ENCODE measurements at places on chromosomes 1 and 21.

GRCh38 chr21:34974162-34974981, 74.7 kb downstream of the RUNX1 start:
- no peaks in the 10 kb centered on the region for H3K36me3 ChIP-seq
- H3K4me3 ChIP-seq, result no peak overlapping the region
- no peaks in the 10 kb centered on the region for H3K4me1 ChIP-seq
- no peaks in the 10 kb centered on the region for H3K27me3 ChIP-seq
- DNase-seq, result peak; percentile 75

- H3K36me3 ChIP-seq, result no peaks in the 10 kb centered on the region
- H3K4me1 ChIP-seq, result no peaks in the 10 kb centered on the region
- H3K4me3 ChIP-seq, result no peak overlapping the region
- H3K27ac ChIP-seq, result no peak overlapping the region
Measured at GRCh38 chr1:87599569-87599968, 270.9 kb downstream of the LMO4 start.

GRCh38 chr1:65075123-65075976, 72.7 kb upstream of the AK4 start:
- H3K27me3 ChIP-seq, result no peaks in the 10 kb centered on the region
- no peak overlapping the region for H3K27ac ChIP-seq
- no peak overlapping the region for H3K4me3 ChIP-seq
- no peaks in the 10 kb centered on the region for H3K36me3 ChIP-seq

GRCh38 chr1:156226116-156226538, 13.3 kb downstream of the PMF1 start:
- H3K36me3 ChIP-seq, result peaks cover 49% of the 10 kb centered on the region
- no peaks in the 10 kb centered on the region for H3K27me3 ChIP-seq
- no peak overlapping the region for H3K4me3 ChIP-seq
- no peak for DNase-seq
- H3K4me1 ChIP-seq, result peaks cover 16% of the 10 kb centered on the region
- H3K27ac ChIP-seq, result no peak overlapping the region

DNA sequence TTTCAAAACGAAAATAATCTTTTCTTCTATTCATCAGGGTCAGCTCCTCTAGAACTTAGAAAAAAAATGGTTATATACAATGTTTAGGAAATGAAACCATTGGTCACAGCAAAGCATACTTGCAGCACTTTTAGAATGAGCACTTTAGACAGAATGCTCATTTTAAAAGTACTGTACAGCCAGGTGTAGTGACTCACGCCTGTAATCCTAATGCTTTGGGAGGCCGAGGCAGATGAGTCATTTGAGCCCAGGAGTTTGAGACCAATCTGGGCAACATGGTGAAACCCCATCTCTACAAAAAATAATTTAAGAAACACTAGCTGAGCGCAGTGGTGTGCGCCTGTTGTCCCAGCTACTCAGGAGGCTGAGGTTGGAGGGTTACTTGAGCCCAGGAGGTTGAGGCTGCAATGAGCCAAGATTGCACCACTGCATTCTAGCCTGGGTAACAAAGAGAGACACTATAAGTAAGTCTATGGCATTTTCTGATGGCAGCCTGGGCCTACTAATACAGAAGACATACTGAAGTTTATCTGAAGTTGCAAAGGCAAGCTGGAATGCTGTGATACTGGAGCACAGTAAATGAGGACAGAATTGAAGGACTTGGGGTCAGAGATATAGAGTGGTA, 48.9 kb upstream of the ZNF326 start:
- H3K4me1 ChIP-seq, result peaks cover 5% of the 10 kb centered on the region
- H3K27ac ChIP-seq, result no peak overlapping the region
- H3K36me3 ChIP-seq, result no peaks in the 10 kb centered on the region
- peak; percentile 39 for DNase-seq
- no peaks in the 10 kb centered on the region for H3K27me3 ChIP-seq

- DNase-seq, result no peak
- H3K4me3 ChIP-seq, result no peak overlapping the region
- no peaks in the 10 kb centered on the region for H3K36me3 ChIP-seq
- H3K27me3 ChIP-seq, result peaks cover 6% of the 10 kb centered on the region
- H3K4me1 ChIP-seq, result peaks cover 2% of the 10 kb centered on the region
- no peak overlapping the region for H3K27ac ChIP-seq
Measured at GRCh38 chr1:101995984-101996745, 561 bp downstream of the OLFM3 start.

GRCh38 chr1:156101880-156102279, 12.6 kb upstream of the LMNA start:
- no peak overlapping the region for H3K4me3 ChIP-seq
- peak; percentile 38 for DNase-seq
- H3K27me3 ChIP-seq, result no peaks in the 10 kb centered on the region

GRCh38 chr1:22995774-22996173, 19.9 kb downstream of the TEX46 start:
- H3K27ac ChIP-seq, result no peak overlapping the region
- no peaks in the 10 kb centered on the region for H3K27me3 ChIP-seq
- no peak overlapping the region for H3K4me3 ChIP-seq
- no peaks in the 10 kb centered on the region for H3K4me1 ChIP-seq
- H3K36me3 ChIP-seq, result no peaks in the 10 kb centered on the region

DNA sequence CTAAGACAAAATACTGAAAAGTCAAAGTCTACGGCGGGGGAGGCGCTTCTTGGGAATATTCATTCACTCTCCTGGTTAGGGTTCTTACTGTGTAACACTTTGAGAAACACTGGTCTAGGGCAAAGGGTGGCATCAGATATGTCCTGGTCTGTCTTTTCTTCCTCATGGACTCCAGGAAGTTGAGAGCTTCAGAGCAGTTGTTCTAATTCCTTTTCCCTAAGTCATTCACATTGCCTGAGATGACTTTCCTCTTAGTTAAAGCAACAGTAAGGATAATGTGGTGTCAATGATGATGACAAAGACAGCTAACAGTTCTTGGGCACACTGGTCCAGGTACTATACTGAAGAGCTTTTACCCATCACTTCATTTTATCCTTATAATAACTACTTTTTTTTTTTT, 27.0 kb downstream of the FGGY start:
- H3K4me3 ChIP-seq, result no peak overlapping the region
- peaks cover 8% of the 10 kb centered on the region for H3K36me3 ChIP-seq
- H3K27ac ChIP-seq, result no peak overlapping the region
- no peak for DNase-seq
- no peaks in the 10 kb centered on the region for H3K27me3 ChIP-seq
- no peaks in the 10 kb centered on the region for H3K4me1 ChIP-seq

DNA sequence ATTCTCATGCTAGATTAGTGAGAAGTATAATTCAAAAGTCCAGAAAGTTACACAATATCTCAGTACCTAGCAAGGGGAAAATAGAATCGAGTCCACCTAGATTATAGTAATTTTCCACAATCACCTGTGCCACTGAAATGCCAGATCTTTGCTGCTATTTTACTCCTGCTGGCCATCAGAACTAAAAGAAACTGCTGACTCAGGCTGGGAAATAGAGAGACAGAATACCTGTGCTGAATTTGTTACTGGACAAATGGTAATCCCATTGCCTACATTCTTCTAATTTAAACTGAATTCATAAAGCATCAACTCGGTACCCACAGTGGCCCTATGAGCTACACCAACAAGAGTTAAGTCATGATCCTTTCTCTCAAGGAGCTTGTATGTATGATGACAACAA, 55.0 kb downstream of the USH2A start:
- H3K4me1 ChIP-seq, result no peaks in the 10 kb centered on the region
- H3K4me3 ChIP-seq, result no peak overlapping the region
- H3K27ac ChIP-seq, result no peak overlapping the region
- no peaks in the 10 kb centered on the region for H3K36me3 ChIP-seq

GRCh38 chr1:103191327-103191726, 83.0 kb upstream of the COL11A1 start:
- no peaks in the 10 kb centered on the region for H3K36me3 ChIP-seq
- no peak overlapping the region for H3K4me3 ChIP-seq
- H3K27me3 ChIP-seq, result no peaks in the 10 kb centered on the region
- H3K4me1 ChIP-seq, result no peaks in the 10 kb centered on the region
- peak overlapping the region; percentile 26 for H3K27ac ChIP-seq

DNA sequence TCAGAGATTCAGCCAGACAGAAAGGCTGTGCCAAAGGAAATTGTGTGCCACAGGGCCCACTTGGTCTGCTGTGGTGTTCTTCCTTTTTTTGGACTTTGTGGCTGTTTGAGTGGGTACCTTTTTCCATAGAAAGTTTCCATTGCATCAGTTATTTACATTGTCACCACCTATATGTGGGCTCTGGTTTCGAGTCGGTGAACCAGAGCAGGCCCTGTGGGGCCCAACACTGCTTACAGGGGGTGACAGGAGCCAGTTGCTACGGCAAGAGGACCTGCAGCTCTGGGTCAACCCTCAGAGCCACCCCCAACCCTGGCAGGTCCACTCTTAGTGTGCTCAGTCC, 157.0 kb upstream of the EDN2 start:
- DNase-seq, result no peak
- no peak overlapping the region for H3K4me3 ChIP-seq
- peaks cover 15% of the 10 kb centered on the region for H3K4me1 ChIP-seq
- H3K27ac ChIP-seq, result no peak overlapping the region
- no peaks in the 10 kb centered on the region for H3K27me3 ChIP-seq
- no peaks in the 10 kb centered on the region for H3K36me3 ChIP-seq

DNA sequence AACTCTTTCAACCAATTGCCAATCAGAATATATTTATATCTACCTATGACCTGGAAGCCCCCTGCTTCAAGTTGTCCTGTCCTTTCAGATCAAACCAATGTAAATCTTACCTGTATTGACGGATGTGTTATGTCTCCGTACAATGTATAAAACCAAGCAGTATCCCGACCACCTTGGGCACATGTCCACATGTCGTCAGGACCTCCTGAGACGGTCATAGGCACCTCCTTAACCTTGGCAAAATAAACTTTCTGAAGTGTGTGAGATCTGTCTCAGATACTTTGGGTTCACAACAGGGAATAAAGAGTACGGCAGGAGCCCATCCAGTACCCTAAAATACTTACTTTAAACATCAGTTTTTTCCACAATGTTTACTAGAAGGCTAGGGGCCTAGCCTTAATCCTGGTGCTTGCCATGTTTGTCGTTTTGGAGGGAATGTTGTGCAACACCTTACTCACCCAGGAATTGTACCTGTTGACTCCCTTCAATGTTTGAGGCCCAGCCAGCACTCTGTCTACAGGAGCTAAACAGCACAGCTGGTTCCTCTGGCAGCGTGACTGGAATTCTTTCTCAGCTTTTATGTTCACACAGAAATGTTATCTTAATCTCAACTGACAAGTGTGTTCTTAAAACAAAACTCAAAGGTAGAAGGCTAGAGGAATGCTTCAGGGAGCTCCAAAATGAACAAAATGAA, 90.8 kb upstream of the USP25 start:
- H3K27ac ChIP-seq, result no peak overlapping the region
- no peaks in the 10 kb centered on the region for H3K4me1 ChIP-seq
- H3K36me3 ChIP-seq, result no peaks in the 10 kb centered on the region
- H3K4me3 ChIP-seq, result no peak overlapping the region
- DNase-seq, result no peak

GRCh38 chr1:24536391-24536840, 19.5 kb upstream of the NCMAP start:
- H3K4me3 ChIP-seq, result no peak overlapping the region
- peak; percentile 90 for DNase-seq
- H3K4me1 ChIP-seq, result peaks cover 11% of the 10 kb centered on the region
- peak overlapping the region; percentile 12 for H3K27ac ChIP-seq
- no peaks in the 10 kb centered on the region for H3K27me3 ChIP-seq

GRCh38 chr21:42688841-42689371, 35.5 kb downstream of the PDE9A start:
- H3K36me3 ChIP-seq, result no peaks in the 10 kb centered on the region
- peaks cover 7% of the 10 kb centered on the region for H3K4me1 ChIP-seq
- DNase-seq, result no peak
- H3K4me3 ChIP-seq, result no peak overlapping the region
- no peak overlapping the region for H3K27ac ChIP-seq

- H3K36me3 ChIP-seq, result peaks cover 2% of the 10 kb centered on the region
- peaks cover 3% of the 10 kb centered on the region for H3K4me1 ChIP-seq
- H3K27ac ChIP-seq, result no peak overlapping the region
- H3K27me3 ChIP-seq, result no peaks in the 10 kb centered on the region
- DNase-seq, result peak; percentile 31
- no peak overlapping the region for H3K4me3 ChIP-seq
Measured at GRCh38 chr1:172041742-172042141, 200.4 kb downstream of the DNM3 start.

DNA sequence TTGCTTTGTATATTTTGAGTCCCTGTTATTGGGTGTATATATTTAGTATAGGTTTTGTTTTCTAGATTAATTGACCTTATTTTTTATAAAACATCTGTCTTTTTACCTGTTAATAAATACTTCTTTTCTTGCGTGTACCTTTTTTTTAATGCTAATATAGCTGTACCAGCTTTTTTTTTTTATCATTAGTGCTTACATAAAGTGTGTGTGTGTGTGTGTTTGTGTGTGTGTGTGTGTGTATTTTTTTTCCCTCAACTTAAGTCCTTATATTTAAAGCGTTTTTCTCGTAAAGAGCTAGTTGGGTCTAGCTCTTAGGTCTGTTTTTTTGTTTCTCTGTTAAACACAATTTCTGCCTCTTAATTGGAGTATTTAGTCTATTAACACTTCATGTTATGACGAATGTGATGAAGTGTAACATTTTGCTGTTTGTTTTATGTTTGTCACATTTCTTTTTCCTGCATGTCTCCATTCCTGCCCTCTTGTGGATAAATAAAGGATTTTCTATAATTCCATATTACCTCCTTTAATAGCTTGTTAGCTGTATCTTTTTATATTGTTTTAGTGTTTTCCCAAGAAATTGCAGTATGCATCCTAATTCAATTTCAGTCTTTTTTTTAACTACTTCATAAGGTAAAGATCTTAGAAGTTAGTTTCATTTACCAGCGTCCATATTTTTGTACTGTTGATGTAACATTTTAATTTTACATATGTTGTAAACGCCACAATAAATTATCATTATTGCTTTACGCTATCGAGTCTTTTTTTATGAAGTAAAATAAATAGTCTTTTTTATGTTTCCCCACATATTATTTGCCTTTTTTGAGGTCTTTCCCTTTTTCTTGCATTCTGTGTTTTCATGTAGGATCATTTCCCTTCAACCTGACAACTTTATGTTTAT, 4.3 kb downstream of the PRMT2 start:
- peak; percentile 44 for DNase-seq
- peaks cover 10% of the 10 kb centered on the region for H3K4me1 ChIP-seq
- H3K36me3 ChIP-seq, result peaks cover 68% of the 10 kb centered on the region
- no peak overlapping the region for H3K4me3 ChIP-seq

DNA sequence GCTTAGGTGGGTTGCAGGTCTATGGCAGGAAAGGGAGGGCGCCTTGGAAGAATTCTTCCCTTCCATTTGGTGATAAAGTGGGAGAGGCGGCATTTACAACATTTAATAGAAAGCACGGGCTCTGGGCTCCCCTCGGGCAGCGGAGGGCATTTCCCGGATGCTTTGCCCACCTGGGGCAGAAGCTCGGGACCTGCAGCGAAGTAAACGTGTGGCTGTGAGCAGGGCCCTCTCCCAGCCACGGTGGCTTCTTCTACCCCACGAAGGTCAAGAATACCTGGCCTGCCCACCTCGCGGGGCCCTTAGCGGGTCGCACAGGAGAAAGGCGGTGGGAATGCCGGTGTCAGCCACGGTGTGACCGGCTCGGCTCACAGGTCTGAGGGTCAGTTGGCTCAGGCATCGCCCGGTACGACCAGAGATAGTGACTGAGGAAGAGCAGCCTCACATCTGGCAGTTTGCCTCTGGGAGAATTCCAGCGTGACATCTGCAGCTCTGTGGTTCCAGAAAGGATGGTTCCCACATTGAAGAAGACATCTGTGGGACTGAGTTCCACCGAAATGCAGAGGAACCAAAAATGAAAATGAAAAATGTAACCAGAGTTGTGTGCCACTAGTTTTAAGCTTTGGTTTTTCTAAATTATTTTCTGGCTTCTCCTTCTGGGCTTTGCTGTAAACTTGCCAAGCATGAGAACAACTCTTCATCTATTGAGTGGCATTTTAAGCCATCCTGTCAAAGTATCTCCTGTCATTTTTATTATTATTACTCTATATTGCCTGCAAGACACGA, 720 bp upstream of the F3 start:
- peaks cover 13% of the 10 kb centered on the region for H3K4me1 ChIP-seq
- H3K27ac ChIP-seq, result peak overlapping the region; percentile 39
- no peaks in the 10 kb centered on the region for H3K36me3 ChIP-seq
- H3K4me3 ChIP-seq, result peak overlapping the region; percentile 80
- no peaks in the 10 kb centered on the region for H3K27me3 ChIP-seq
- DNase-seq, result peak; percentile 84

Data from mesenchymal stem cell (in vitro differentiated cells and primary cell).